ENCODE measurements at places on chromosomes 3 and 15.

DNA sequence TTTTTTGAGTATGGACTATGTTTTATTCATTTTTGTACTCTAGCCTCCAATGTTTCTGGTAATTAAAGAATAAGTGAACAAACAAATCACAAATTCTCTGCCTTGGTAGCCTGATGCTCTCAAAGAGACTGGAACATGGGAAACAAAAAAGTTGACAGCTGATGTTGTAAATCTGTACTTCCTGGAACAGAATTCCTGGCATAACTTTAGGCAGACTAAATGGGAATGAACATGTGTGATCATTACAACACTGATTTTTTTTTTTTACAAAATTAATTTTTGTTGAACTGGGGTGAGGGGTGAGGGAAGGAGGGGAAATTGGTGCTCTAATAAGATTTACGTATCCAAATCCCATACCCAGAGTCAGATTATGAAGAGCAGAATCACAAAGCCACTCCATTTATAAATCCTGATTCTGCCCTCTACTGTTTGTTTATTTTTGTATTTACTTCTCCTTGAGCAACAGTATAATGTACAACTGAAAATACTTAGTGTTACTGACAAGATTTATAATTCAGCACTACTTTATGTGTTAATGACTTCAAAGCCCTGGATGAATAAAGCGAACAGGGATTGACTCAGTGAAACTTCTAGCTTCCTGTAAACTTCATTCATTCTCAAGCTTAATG lies 165.0 kb downstream of the FRMD5 start:
- DNase-seq: no peak

GRCh38 chr3:119457246-119457645 lies 6.2 kb downstream of the TMEM39A start:
- peak; percentile 42 for DNase-seq

- DNase-seq: peak; percentile 85
Measured at GRCh38 chr3:72848703-72849081, 447 bp upstream of the SHQ1 start.

DNA sequence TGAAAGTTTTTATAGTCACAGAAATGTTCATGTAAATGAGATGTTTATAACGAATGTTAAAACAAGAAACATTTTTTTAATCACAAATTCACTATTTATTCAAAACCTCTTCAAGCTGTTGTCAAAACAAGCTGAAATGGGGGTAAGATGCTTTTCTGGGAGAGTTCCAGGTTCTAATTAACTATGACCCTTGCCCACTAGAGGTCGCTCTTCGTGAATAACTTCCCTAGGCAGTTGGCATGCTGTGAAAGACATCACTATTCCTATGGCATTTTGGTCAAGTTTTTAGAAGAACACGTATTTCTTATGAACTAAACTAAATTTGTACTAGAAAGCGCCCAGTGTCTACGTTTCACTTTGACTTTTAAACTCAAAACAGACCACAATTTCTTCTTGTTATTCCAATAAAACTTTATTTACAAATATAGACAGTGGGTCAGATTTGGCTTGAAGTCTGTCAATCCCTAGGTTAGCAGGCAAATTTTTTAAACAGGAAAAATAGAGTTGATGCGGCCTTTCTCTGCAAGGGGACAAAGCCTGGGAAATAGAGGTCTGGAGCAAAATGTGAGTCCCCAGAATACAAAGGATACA lies 62.8 kb upstream of the CMTM8 start:
- peak; percentile 56 for DNase-seq

GRCh38 chr15:28892789-28893610 lies 7.2 kb downstream of the APBA2 start:
- DNase-seq: no peak

- DNase-seq: no peak
Measured at GRCh38 chr15:92377083-92377789, 16.4 kb upstream of the ST8SIA2 start.

GRCh38 chr3:194984622-194985021 lies 286.3 kb downstream of the XXYLT1 start:
- DNase-seq: no peak

All from HL-60 (cell line).